ENCODE measurements at places on chromosomes 2 and 18.
A peak's percentile ranks its signal among the peaks of the same experiment; 100 is the strongest.

DNA sequence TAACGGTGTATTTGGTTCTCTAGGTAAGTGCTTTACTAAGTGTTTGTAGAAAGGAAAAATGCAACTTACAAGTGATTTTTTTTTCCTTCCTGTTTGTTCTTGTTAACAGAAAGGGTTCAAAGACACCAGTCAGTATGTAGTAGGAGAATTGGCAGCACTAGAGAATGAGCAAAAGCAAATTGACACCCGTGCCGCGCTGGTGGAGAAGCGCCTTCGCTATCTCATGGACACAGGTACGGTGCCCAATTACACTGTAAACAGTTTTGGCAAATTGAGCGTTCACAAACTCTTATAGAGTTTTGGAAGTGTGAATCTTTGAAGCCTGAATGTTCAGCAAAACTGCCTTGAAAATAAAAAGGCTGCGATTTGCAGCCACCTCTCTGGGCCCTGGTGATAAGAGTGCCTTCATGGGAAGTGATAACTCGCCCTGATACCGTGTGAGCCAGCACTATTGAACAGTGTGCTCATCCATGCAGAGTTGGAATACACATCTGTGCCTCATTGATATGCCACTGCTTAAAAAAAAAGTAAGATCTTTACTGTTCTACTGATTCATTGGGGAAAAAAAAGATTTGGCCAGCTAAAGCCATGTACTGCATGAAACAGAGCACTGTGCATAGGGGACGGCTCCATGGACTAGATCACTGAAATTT lies 54.0 kb upstream of the OTX1 start:
- no peak for DNase-seq

DNA sequence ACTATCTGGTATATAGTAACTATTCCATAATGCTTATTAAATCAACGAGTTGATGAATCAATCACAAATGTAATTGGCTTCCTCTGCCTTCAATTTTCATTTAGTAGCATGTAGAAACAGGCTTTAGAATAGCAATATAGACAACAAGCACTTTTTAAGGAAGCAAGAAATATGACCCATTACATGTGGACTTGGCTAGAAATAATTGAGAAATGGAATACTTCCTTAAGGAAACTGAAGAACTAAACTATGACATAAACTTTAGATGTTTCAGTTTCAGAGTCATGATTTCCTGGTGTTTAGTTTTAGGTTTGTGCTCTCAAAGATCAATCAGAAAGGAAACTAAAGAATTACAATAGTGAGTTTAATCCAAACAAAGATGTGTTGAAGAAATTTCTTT lies 443.8 kb downstream of the MBD2 start:
- no peak for DNase-seq

- DNase-seq = no peak
Measured at GRCh38 chr18:75218065-75218923, 7.7 kb downstream of the TSHZ1 start.

GRCh38 chr2:239006622-239007285 lies 158.9 kb downstream of the TWIST2 start:
- peak; percentile 29 for DNase-seq

- DNase-seq = peak; percentile 92
Measured at GRCh38 chr2:39631718-39632117, 34.0 kb upstream of the TMEM178A start.

- peak; percentile 29 for DNase-seq
Measured at GRCh38 chr18:47882641-47883040, 47.8 kb downstream of the SMAD2 start.

DNA sequence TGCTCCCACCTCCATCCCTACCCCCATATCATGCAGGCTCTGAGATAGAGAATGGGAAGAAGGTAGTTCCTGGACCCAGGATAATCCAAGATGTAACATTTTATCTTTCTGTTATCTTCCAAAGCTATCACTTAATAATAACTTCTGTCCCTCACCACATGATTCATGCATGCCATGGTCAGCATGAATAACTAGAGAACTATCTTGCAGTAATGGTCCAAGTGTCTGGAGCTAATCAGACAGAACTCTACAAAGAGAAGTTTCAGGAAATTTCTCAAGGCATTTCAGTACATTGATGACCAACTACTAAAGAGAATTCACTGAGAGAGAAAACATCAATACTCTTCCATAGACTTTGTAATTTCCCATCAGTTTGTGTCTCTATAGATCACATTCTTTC lies 1469.7 kb upstream of the PIK3C3 start:
- DNase-seq = peak; percentile 72

GRCh38 chr2:71060211-71060610 lies 8.2 kb upstream of the NAGK start:
- no peak for DNase-seq

- DNase-seq = no peak
Measured at GRCh38 chr2:112073875-112074274, 18.8 kb downstream of the TMEM87B start.

GRCh38 chr2:150429384-150429961 lies 58.0 kb downstream of the RND3 start:
- DNase-seq = no peak

DNA sequence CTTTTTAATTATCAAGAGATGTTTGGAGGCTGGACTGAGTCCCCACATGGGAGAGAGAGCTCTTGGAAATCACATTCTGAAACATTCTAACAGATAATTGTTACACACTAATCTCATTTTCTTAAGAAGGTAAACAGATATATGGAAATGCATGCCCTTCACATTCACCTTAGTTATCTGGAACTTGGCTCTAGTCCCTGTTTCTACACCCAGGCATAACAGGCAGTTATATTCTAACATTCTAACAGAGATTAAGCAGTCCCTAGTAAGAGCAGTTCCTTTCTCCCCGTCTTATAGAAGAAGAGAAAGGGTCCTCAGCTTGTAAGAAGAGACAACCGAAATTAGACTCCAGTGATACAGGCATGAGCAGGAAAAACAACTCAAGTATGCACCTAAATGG lies 385.4 kb downstream of the SOX11 start:
- DNase-seq = no peak

Measured in foreskin fibroblast (primary cell).